OCI-M1 (cell line): ENCODE measurements at places on chromosomes 7 and 10.

GRCh38 chr10:81127931-81128330 is 590.2 kb downstream of the SH2D4B start:
- no peak for DNase-seq

- no peak for DNase-seq
These were observed 7.9 kb upstream of the C10orf120 start for GRCh38 chr10:122707535-122707934.

GRCh38 chr10:74825371-74826141 is 844 bp upstream of the KAT6B start:
- peak; percentile 71 for DNase-seq

- no peak for DNase-seq
These were observed 250.0 kb upstream of the KLF6 start for GRCh38 chr10:4034907-4035598.

DNA sequence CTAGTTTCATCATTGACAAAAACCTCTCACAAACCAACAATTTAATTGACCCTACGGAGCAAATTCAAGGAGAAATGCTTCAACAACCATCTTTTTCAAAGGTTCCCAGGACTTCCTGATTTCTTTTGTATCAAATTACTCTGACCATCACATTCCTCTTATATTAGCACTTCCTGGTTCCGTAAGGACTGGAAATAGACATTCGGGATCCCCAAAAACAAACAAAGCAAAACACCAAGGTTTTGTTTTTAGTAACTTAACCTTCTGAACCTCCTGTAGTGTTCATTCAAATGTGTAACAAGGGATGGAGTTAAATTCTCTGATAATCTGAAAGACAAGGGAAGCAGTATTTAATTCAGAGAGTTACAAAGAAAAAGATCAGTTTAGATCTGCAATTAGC is 387.6 kb upstream of the NRP1 start:
- DNase-seq: no peak
